ENCODE measurements at places on chromosomes 7 and 10.

GRCh38 chr10:70494536-70494935 is 16.0 kb downstream of the PALD1 start:
- DNase-seq, result no peak

- no peak for DNase-seq
Measured at GRCh38 chr10:16765509-16766375, 51.5 kb downstream of the RSU1 start.

GRCh38 chr7:113548137-113548536 is 370.7 kb downstream of the PPP1R3A start:
- no peak for DNase-seq

- DNase-seq, result no peak
Measured at GRCh38 chr7:46283852-46284251, 362.8 kb upstream of the IGFBP3 start.

DNA sequence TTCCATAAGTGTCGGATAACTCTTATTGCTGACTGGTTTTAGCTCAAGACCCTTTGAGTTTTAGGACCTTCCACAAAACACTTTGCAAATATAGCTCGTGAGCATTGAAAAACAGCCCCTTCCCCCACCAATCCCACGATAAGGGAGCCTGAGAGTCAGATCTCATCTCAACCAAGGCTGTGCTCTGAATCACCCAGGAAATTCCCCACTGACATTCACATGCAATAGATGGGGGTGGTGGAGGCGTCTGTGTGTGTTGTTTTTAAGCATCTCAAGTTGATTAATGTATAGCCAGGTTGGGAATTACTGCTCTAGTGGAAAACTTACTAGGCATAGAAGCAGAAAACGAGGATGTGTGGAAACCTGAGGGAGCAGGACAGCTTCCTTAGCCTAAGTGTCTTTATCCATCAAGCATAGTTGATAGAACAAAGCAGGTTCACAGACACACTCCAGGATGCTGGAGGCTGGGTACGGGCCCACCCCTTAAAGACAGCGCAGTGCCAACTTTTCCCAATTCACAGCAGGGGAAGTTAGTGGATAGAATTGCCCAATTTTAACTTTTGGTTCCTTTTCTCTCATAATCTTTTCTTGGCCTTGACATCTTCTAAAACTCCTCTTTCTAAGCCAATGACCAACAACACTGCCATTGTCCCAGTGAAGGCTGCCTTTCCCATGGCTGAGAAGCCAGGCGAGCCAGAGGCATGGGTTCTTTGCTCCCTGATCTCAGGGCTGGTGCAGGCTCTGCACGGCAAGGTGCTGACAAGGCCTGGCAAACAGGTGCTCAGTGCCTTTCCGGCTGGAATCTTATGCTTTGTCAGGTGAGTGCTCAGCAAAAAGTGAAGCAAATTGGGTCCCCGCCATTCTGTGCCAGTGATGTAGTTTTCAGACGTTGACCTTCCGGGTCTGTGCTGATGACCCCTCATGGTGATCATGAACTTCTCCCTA is 98.5 kb upstream of the INSIG1 start:
- no peak for DNase-seq

DNA sequence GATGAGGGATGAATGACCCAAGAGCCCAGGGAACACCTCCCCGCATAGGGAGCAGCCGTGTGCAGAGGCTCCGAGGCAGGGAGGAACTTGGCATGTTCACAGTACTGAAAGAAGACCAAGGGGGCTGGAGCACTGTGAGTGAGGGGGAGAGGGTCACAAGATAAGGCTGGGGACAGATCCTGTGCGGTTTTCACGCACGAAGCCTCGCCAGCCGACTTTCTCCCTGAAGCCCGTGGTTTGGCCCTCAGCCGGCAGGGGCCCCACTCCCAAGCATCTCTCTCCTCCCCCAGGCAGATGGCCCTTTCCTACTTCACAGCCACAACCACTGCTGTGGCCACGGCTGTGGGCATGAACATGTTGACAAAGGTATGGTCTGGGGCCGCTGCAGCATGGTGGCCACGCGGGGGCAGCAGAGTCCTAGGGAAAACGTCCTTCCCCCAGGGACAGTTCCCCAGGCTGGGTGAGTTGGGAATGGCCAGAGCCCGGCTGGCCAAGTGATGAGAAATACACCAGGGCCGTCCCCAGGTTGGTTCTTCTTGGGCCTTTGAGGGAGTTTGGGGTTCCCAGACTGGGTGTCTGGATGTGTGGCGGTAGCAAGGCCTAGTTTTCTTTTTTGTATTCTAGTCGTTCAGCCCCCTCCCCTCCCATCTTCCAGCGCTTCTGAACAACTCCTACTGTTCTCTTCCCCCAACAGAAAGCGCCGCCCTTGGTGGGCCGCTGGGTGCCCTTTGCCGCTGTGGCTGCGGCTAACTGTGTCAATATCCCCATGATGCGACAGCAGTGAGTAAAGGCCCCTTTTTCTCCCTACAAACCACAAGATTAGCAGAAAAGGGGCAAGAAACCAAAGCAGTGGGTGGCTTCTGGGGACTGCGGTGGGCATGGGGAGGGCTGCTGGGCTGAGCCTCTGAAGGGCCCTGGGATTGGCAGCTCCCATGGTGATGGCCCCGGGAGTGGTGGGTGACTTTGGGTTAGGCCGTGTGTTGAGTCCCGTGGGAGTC is 14.4 kb upstream of the WBP1L start:
- DNase-seq, result peak; percentile 90

GRCh38 chr10:3471472-3471871 is 298.9 kb upstream of the PITRM1 start:
- no peak for DNase-seq

- DNase-seq, result no peak
Measured at GRCh38 chr10:52453501-52453900, 139.4 kb downstream of the DKK1 start.

GRCh38 chr7:156906200-156906649 is 13.2 kb upstream of the LMBR1 start:
- no peak for DNase-seq

GRCh38 chr7:112080978-112081377 is 125.2 kb downstream of the DOCK4 start:
- DNase-seq, result no peak

DNA sequence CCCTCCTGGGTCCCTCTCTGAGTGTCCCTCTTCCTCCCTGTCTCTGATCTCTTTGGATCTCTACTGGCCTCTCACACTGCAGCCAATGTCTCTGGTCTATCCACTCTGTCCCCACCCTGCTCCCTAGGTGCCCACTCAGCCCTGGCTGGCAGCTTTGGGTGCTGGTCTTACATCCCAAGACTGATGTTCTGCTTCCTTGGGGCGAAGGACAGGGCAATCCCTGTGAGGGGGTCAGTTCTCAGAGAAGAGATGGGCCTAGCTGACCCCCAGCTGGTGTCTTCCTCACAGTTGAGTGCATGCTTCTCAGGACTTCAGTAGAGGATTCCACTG is 51.7 kb upstream of the CAMK2B start:
- peak; percentile 4 for DNase-seq

All from HEK293T (cell line).